ENCODE measurements at places on chromosomes 16 and 17.
A peak's percentile ranks its signal among the peaks of the same experiment; 100 is the strongest.

DNA sequence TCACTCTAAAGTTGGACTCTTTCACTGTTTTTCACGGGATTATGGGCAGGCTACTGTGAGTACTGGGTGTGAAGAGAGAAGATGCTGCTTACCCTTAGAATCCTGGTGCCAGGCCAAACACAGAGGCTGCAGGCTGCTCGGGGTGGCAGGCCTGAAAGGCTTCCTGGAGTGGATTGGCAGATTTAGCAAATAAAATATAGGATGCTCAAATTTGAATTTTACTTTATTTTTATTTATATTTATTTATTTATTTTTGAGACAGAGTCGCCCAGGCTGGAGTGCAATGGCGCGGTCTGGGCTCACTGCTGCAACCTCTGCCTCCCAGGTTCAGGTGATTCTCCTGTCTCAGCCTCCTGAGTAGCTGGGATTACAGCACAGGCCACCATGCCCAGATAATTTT, 14.9 kb upstream of the STAC2 start:
- no peak for DNase-seq

DNA sequence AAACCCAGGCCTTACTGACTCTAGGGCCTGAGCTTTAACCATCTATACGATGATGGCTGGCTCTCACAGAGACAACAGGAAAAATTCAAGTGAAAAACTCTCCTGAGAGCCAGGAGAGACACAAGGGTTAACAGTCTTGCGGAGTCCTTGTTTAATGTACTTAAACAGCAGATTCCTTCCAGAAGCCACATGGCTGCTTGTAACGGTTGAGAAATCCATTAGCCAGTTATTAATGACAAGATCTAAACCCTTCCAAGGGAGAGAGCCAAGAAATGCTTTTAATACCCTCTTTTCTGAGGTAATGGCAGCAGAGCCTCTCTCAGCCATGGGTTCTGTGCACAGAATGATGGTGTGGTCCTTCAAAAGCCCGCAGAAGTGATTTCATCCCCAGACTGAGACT, 5.2 kb upstream of the ALDOA start:
- DNase-seq = no peak

DNA sequence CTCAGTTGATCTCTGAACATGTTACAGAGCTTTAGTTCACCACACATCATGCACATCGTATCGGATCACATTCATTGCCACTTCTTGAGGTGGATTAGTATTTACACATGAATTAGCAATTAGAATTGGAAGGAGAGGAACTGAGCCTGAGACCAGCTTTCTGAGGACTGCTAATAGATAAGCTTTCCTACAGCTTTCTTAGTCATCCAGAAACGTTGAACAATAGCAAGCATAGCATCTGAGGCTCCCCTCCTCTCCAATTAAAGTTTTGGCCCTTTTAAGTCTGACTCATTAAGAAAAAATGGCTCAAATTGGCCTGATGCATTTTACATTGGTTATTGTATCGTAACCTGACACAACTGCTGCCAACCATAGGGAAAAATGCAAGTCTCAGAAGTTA, 1130.4 kb downstream of the CDH8 start:
- no peak for DNase-seq

- no peak for DNase-seq
Measured at GRCh38 chr16:79358188-79358587, 242.3 kb downstream of the MAF start.

DNA sequence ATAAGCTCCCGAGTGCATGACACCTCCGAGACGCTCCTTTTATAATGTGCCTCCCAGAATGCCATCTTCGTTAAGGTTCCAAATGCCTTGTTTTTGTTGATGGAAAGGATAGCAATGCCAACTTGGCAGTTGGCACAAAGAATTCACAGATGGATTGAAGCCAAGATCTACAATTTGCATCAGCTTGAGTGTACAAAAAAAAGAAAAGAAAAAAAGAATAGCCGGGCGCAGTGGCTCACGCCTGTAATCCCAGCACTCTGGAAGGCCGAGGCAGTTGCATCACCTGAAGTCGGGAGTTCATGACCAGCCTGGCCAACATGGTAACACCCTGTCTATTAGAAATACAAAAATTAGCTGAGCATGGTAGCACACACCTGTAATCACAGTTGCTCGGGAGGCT, 7.6 kb downstream of the TBC1D16 start:
- DNase-seq = no peak

- peak; percentile 90 for DNase-seq
Measured at GRCh38 chr17:49407981-49408501, 6.6 kb downstream of the PHB1 start.

- DNase-seq = no peak
Measured at GRCh38 chr17:40323391-40324381, 14.7 kb downstream of the RARA start.

DNA sequence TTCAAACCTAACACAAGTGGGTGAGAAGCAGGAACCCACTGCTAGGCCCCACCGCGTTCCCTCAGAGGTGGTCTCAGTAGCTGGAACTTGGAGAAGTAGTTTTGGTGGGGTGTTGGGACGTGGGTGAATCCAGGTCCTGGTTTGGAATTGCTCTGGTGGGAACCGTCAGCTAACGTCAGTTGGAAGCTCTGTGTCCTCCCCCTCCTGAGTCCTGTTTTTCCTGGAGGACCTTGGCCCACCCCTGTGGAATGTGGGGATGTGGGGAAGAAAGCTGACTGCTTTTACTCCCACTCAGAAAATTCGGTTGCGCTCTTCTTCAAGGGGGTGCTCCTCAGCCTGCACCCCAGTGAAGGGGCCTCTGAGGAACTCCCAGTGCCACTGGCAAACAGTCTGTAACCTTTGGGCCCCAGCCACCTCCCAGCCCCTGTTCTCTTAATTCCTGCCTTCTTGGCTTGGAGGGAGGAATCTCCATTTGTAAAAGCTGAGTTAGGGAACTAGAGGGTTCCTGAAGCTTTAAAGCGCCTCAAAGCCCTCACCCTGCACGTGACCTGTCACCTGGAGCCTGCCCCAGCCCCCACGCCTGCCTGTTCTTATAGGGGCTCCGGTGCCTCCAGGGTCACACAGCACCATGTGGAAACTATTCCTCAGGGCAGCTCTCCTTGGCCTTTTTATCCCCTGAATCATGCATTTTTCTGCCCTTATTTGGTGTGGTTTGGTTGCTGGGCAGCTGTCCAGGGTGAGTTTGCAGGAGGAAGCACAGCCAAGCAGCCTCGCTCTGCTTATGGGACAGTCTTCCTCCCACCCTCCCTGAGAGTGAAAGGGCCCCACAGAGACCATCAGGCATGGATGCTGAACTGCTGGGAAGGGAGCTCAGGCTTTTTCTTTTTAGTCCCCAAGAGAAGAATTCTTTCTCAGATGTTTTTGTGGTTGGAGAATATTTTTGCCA, 16.2 kb upstream of the NAGLU start:
- no peak for DNase-seq

DNA sequence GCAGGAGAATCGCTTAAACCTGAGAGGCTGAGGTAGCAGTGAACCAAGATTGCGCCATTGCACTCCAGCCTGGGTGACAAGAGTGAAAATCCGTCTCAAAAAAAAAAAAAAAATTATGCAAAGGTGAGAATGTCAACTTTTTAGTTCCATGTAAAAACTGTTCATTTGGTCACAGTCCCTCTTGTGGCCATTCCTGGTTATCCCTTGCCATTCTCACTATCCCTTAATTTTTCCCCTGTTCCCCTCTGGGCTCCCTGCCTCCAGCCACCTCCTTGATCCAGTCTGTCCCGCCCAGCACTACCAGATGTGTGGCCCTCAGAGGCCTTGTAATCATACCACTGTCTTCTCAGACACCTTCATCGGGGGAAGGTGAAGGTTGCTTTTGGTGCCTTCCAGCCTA, 23.4 kb downstream of the DCAF7 start:
- DNase-seq = peak; percentile 53

GRCh38 chr16:61471737-61472136, 564.5 kb downstream of the CDH8 start:
- no peak for DNase-seq

DNA sequence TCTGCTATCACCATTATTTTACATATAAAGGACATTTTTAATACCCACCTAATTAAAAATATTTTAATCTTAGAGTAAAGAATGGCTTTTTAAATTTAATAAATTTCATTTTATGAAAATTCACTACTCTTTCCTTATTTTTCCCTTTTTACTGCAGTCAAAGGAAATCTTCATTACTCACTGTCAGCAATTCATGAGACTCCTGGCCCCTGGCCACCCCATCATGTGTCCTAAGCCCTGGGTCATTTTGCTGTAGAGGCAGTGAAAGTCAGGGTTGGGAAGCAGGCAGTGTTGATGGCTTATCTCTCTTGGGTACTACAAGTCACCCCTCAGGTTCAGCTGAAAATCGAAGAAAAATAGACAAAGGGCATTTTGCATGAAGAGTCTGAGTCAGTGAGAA, 468.6 kb upstream of the CCL2 start:
- no peak for DNase-seq

- no peak for DNase-seq
Measured at GRCh38 chr17:49216953-49217650, 6.6 kb downstream of the ABI3 start.

DNA sequence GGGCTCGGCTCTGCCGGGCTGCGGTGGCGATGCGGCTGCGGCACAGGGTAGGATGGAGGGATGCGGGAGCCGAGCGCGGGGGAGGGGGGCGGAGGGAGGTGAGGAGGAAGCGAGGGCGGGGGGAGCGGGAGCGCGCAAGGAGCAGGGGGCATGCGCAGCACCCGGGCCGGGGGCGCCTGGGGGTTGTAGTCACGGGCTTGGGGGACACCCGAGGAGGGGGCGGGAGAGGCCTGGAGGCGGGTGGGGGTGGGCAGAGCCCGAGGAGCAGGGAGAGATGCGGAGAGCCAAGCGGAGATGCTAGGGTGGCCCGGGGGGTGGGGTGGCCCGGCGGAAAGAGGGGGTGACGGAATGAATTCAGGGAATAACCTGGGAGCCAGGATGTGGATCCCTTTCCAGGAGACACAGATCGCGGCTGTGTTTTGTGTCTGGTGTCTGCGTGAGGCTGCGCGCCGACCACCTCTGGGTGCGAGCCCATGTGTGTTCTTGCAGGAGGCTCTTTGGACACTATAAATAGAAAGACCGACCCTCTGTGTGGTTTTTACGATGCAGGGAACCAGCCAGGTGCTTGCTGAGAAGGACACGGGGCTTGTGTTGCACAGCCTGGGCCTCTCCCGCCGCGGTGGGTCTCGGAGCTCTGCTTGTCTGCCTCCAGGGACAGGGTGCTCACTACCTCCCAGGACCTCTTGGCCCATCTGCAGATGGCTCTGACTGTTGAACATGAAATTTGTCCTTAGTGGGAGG, at the start of gene STX1B:
Gene STX1B, minus strand, starts transcription at position 54 of the 741 bp plus-strand sequence. CDS start 242 bp downstream, outside the sequence.
- peak; percentile 74 for DNase-seq

DNA sequence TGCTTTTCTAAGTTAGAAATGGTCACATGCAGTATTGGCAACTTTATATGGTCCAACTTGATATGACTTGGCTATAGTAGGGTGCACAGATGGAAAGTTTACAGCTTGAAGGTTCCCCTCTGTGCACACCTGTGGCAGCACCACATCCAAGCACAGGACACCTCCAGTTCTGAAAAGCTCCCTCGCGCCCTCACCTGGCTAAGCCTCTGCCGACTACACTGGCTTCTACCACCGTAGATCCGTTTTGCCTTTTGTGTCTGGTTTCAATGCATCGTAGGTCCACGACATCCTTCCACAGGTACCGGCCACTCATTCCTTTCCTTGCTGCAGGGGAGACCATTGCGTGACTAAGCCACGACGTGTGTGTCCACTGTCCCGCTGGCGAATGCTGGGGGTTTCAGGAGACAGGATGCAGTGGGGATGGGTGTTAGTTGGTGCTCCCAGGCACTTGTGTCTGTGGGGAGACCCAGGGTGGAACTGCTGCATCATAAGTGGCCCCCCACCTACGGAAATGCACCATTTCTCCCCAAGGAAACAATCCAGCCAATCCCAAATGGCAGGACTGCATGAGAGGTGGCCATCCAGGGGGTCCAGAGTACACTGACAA, 4.9 kb upstream of the RASD1 start:
- no peak for DNase-seq

DNA sequence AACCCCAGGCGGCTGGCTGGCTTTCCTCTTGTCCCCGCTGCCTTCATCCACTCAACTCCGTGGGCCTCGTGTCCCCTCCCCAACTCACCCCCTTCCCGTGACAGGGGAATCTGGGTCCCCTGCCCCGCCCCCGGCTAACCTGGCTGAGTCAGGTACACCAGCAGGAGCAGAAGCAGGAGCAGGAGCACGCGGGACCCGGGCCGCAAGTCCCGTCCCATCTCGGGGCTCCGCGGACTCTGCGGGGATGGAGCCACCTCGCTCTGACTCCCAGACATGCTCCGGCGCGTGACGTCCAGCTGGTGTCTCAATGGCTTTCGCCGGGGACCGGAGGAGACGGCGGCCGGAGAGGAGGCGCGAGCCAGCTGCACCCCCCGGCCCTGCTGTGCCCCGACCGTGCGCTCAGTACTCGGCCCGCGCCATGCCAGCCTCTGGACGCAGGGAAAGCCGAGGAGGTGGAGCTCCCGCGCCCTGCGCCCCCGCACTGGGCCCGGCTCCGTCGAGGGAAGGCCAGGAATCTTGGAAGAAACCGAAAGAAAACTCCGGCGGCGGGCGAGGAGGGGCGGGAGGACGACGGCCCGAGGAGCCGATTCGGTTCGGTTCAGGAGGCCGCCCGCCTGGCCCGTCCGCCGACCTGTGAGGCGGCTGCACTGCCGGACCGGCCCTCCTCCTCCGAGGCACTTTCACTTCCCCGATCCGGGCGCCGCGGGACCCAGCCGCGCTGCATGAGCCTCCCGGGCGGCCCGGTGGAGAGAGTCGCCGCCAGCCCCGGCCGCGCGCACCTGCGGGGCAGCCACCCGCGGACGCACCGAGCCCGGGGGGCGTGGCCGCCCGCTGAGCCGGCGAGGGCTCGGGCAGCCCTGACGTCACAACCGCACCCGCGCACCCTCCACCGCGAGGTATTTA, at the start of the genes CXCL16 and ZMYND15:
Gene CXCL16, minus strand, starts transcription at position 807 of the 903 bp plus-strand sequence. Its CDS starts 589 bp downstream, at position 218.
Gene ZMYND15, plus strand, starts transcription at position 712 of the 903 bp plus-strand sequence. CDS start 716 bp downstream, outside the sequence.
- peak; percentile 54 for DNase-seq

DNA sequence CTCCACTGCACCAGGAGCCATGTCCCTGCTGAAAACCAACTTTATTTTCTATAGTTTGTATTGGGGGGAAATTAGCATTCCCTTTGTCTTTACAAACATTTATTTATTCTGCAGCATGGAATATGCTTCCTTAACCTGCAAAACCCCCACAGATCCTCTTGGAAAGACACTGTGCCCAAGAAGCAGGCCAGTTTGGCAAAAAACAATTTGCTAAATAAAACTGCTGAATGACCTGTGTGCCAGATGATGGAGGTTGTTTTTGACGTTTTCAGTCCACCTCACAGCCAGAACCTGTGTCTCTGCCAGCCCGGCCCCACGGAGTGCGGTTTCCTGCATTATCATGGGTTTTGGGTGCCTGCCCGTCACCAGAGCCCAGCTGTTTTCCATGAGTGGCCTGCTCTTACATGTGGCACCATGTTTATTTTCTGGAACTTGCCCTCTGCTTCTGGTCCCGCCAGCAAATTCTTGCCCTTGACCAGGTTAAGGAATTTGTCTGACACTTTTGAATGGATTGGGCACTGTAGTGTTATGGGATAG, 26.4 kb downstream of the ORC6 start:
- DNase-seq = no peak

Measured in HEK293T (cell line).